SK-N-SH treated with all-trans-retinoic acid at 6 μM for 48 hours (cell line): ENCODE measurements at places on chromosomes 4 and X.

GRCh38 chrX:132482632-132483031 is 6.2 kb downstream of the MBNL3 start:
- no peak for ATAC-seq

- ATAC-seq = no peak
These were observed 459.7 kb upstream of the FAT1 start for GRCh38 chr4:187183346-187183745.

GRCh38 chr4:113781439-113782040 is 20.0 kb upstream of the CAMK2D start:
- ATAC-seq = peak; percentile 61; the same call in 2 of the 3 replicates

- no peak for ATAC-seq
These were observed 24.0 kb downstream of the PPEF2 start for GRCh38 chr4:75878246-75878756.

DNA sequence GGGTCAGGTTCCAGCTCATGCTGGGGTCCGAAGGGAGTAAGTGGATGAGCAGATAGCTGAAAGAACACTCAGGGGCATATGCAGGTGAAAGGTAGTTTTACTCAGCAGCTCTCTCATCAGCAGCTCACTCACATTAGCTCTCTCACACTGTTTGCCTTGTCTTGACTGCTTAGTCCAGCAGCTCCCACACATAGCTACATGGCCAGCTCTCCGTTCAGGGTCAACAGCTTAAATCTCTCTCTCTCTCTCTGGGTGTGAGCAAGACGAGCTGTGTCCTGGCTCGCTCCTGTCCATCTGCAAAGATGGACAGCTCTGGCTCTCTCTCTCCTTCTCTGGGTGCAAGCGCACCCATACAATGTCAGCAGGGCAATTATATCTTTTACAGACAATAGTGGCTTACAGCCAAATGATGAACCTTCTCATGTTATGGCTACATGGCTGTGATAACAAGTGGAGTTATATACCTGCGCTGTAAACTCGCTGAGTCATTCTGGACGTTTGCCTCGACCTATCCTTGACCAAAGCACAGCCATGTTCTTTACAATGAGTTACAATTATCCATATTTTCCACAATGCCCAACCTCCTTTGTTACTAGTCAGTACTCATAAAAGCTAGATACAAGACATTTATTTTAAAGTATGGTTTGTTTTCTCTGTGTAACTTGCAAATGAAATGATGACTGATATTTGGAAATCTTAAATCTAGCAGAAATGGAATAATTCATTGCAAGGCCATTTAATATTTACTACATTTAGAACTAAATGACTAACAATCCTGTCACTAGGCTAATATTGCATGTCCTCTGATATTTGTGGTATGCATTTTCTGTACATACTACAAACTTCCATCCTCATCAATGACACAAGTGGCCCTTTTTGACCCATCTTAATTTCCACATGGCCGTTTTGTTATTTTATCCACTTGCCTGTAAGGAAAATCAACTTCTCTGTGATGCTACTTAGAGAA is 9.3 kb downstream of the PAPSS1 start:
- ATAC-seq = no peak

- peak; percentile 82 for ATAC-seq
These were observed 518 bp downstream of the PRDM8 start for GRCh38 chr4:80197601-80198440.

- no peak for ATAC-seq
These were observed 56.3 kb downstream of the ENOX2 start for GRCh38 chrX:130846746-130847145.

DNA sequence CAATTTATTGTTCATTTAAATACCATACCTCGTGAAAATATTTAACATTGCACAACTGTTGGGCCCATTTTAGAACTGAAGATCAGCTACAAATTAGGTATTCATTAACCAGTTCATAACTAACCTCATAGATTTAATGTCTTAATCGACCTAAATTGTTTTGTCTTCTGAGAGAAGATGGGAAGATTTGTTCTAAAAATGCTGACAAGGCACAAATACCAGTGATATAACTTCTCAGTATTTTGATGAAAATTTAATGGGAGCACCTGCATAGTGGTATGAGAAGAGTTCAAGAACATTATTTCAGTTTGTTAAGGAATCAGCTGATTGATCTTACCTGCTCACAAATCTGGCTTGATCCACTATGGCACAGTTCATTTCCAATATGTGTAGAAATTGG is 33.9 kb downstream of the POF1B start:
- ATAC-seq = no peak

GRCh38 chr4:86831262-86832130 is 17.7 kb downstream of the SLC10A6 start:
- no peak for ATAC-seq

- no peak for ATAC-seq
These were observed 40.2 kb upstream of the NDNF start for GRCh38 chr4:121112530-121112929.

- ATAC-seq = no peak
These were observed 2.9 kb downstream of the OTUD4 start for GRCh38 chr4:145177511-145177905.

GRCh38 chr4:187077744-187078401 is 354.2 kb upstream of the FAT1 start:
- ATAC-seq = no peak

DNA sequence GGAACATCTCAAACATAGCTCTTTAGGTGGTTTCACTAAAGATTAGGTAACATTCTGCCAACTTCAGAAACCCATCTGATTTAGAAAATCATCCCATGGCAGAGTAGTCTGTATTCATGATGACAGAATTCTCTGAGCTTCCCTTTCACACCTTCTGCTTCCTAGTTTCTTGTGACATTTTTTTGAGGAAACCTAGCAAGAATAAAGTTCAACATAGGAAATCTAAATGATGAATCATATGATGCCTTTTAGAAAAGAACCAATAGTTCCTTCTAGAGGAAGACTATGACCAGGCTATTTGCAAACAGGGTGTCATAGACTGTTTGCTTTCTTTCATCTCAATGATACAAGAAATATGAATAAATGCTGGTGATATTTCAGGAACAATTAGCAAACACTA is 49.8 kb upstream of the CAMK2D start:
- no peak for ATAC-seq

DNA sequence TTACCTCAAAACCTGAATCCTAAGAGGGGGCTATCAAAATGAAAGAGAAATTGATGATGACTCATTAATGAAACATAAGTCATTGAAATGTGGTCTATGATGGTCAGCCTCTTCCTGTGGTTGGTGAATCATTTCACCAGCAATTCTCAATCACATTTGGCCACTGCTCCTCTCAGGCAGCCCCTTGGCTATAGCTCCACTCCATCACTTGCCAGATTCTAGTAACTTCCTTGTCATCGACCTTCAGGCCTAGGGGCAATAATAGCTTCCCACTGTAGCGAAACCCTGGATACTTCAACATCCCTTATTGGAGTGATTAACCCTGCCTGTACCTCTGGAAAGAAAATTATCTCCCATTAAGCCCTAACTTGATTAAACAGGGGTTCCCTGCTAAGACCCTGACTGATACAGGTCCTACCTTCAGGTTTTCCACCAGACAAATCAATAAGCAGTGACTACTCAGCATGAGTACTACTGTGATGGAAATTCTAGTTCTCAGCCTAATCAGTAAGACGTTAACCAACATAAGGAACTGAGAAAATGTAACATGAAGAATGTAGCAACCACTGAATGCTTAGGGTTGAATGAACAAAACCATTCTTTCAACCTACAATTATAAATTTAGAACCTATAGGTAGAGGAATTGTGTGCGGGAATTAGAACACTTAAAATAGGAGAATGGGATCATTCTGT is 30.4 kb downstream of the ADH7 start:
- ATAC-seq = peak; percentile 87

DNA sequence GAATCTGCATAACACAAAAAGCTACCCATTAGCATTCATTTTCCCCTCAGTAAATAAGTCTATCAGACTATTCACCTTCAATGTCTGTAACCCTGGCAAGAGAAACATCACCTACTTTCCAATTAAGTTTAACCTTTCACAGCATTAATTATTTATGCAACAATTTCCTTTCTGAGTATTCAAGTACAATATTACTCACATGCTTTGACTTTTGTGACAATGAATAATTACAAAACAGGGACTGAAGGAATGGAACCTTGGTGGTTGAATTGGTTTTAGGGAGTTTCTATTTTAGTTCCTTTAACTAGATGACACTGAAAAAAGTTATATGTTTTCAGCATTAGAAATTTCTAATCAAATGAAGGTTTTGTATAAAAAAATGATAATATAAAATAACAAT is 932.3 kb upstream of the EPHA5 start:
- ATAC-seq = no peak

DNA sequence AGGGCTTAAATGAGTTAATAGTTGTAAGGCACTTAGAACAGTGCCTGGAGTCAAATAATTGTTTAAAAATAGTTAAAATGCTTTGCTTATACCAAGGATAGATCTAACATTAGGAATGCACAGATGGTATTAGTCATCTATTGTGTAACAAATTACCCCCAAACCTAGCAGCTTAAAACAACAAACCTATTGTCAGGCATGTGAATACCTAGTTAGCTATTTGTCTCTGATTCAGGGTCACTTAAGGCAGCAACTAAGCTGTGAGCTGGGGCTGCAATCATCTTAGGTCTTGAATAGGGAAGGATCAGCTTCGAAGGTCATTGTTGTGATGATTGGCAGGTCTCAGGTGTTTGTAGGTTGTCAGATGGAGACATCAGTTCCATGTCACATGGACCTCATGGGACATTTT is 42.4 kb upstream of the AGA start:
- peak; percentile 87 for ATAC-seq

DNA sequence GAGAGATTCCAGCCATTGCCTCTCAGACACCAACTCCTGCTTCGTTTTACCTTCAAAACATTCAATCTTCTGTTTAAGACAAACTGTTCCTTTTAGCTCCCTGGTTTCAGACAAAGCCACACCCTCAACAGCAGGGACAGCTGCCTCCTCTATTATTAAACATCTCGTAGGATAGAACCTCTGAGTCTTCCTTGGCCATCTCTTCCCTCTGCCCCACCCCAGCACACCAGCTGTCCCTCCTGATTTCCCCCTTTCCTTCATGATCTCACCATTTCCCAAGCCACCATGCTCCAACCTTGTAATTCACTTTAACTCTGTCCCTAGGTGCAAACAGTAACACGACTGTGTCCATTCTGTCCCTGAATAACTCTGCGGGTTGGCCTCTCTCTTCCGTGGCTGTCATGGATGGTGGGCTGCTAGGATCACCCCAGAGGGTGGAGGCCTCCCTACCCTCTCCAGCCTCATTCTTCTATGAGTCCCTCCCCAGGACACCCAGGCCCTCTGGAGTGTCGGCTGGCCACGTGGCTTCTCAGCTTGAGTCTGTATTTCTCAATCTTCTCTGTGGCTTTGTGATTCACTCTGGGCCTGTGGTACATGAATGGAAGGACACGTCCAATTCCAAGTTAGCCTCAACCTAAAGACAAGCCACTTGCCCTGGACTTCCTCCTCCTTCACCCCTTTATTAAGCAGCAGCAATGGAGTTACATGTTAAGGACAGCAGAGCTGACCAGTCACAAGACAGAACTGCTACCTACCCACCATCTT is 349.9 kb downstream of the FBXW7 start:
- no peak for ATAC-seq

GRCh38 chr4:183413234-183414200 is 30.9 kb upstream of the CDKN2AIP start:
- ATAC-seq = no peak

- ATAC-seq = peak; percentile 78
These were observed 716 bp downstream of the KIT start for GRCh38 chr4:54658252-54659093.

DNA sequence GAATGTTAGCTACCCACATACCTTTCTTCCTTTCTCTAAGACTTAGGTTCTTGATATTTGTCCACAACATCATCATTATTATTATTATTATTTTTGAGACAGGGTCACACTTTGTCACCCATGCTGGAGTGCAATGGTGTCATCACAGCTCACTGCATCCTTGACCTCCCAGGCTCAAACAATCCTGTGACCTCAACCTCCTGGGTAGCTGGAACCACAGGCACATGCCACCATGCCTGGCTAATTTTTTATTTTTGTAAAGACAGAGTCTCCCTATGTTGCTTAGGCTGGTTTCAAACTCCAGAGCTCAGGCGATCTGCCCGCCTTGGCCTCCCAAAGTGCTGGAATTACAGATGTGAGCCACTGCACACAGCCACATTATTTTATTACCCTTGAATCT is 119.0 kb downstream of the CBR4 start:
- no peak for ATAC-seq

DNA sequence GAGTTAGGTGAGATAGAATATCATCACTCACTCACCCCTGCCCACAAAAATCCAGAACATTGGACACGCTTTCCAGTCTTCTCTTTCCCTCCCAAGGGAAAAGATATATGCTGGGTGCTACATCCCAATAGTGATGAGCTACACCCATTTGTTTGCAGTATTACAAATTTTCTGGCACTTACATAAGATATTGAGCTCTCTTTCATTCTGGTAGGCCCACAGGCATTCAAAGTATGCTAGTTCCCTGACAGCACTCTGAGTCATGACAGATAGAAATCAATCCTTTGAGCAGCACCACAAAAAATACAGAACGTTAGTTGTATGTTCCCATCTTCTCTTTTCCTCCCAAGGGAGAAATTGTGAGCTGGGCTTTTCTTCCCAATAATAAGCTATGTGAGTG is 477.6 kb upstream of the GRID2 start:
- no peak for ATAC-seq

GRCh38 chrX:66023385-66024091 is 16.3 kb downstream of the VSIG4 start:
- ATAC-seq = no peak

GRCh38 chrX:107676559-107677378 is 48.5 kb downstream of the PRPS1 start:
- peak; percentile 74 for ATAC-seq

GRCh38 chr4:48225368-48226141 is 44.1 kb downstream of the TEC start:
- no peak for ATAC-seq

- no peak for ATAC-seq
These were observed 206.2 kb downstream of the RCHY1 start for GRCh38 chr4:75308049-75308448.

DNA sequence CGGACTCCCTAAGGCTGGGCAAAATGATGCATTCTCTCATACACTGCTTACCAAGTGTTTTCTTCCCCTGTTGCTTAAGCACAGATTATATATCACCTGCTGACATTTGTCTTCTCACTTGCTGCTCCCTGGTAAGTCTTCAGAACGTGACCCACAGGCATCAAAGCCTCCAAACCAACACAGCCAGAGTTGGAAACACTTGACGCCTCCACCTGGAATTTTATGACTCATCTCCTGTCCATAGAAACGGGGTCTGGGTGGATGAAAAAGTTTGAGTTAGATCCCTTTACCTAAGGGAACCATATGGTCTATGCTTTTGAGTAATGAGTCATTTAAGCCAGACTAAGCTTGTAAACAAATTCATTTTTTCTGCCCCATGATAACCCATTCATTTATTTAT is 251.6 kb downstream of the USP46 start:
- no peak for ATAC-seq

GRCh38 chr4:34112573-34112972 is 2131.7 kb downstream of the ARAP2 start:
- no peak for ATAC-seq

- ATAC-seq = peak; percentile 78
These were observed 151.3 kb upstream of the TTC29 start for GRCh38 chr4:147096667-147097604.

GRCh38 chr4:68342134-68342533 is 7.8 kb downstream of the YTHDC1 start:
- peak; percentile 54; the same call in 2 of the 3 replicates for ATAC-seq

- ATAC-seq = no peak
These were observed 454.5 kb upstream of the PCDH7 start for GRCh38 chr4:30265716-30266115.

- no peak for ATAC-seq
These were observed 120.6 kb downstream of the JADE1 start for GRCh38 chr4:128930051-128930450.
